ENCODE measurements at places on chromosomes 5 and 9.

GRCh38 chr9:127447416-127448111 is 3.6 kb downstream of the RPL12 start:
- no peak for DNase-seq

DNA sequence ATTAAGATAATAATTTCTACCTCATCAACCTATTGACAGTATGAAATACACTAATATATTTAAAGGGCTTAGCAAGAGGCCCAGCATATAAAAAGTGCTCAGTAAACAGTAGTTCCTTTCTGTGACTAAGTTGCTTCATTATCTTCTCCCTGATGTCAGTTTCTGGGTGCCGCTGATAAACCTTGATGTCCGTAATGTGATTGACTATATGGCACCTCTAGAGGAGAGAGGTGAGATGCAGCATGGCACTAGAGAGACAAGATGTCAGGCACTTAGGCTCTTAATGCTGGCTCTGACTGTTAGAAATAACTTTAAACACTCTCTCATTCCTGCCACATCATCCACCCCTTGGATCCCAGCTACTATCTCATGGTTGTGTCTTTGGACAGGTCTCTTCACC is 455.9 kb upstream of the KLF4 start:
- DNase-seq, result no peak

- DNase-seq, result no peak
Observed at GRCh38 chr5:169943026-169943425, 37.3 kb downstream of the INSYN2B start.

DNA sequence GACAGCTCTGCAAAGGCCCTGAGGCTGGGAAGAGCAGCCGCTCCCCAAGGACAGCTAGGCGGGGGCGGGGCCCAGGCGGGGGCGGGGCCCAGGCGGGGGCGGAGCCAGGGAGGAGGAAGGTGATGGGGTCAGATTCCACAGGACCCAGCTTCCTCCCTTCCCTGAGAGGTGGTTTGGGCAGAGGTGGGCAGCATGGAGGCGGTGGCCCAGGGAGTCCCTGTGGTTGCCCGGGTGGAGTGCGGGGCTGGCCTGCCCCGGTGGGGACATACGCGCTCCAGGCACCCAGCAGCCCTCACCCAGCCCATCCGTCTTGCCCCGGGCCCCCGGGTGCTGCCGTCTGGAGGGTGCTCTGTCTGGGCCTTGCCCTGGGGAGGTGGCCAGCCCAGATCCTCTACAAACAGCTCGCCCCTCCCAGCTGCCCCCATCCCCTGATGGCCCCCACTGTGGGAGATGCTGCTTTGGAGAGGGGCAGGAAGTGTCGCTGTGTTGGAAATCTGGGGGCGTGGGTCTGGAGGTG is 11.0 kb upstream of the RNU6ATAC start:
- DNase-seq, result no peak

DNA sequence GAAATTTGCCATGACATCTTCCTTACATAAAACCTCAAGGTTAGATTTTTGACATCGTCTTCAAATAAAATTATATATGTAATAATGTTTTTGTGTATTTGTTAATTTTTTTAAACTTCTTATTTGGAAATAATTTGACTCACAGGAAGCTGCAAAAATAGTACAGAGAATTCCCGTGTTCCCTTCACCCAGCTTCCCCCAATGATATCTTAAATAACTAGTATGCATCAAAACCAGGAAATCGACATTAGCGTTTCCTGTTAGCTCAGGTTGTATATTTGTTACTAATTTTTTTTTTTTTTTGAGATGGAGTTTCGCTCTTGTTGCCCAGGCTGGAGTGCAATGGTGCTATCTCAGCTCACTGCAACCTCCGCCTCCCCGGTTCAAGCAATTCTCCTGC is 86.3 kb upstream of the SPRY4 start:
- DNase-seq, result no peak

DNA sequence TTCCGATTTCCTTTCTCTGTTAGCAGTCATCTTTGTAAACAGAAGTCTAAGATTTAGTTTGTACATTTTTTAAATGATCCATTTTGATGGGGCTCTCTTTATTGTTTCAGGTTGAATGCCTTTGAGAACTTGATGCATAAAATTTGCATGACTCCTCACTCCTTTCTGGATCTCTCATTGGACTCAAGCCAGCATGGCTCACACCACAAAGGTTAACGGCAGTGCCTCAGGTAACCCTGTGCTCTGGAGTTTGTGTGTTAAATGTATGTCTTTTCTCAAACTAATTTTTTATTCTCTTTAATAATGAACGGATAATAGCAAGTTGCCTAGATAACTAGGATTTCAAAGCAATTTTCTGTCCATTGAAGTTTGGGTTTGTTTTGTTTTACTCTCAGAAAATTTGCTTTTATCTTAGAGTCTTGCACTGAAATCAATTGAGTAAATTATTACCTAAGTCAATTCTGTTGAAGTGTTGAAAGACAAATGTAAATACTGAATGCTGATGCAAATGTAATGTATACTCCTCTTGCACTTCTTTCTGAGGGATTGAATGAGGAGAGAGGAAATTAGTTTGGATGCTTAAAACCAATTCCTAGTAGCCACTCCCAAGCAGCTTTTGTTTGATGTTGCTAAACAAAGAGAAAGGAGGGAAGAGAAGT is 164.6 kb upstream of the DMRT1 start:
- DNase-seq, result no peak

DNA sequence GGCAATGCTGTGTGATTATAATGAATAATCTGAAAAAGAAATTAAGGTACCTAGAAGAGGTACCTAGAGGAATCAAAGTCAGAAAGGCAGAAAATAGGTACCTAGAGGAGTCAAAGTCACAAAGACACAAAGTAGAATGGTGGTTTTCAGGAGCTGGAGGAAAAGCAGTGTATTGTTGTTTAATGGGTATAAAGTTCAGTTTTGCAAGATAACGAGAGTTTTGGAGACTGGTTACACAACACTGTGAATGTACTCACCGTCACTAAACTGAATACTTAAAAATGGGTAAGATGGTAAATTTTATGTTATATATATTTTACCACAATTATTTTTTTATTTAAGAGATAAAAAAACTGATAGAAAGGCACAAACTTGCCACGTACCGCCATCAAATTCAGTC is 57.0 kb downstream of the FBXL17 start:
- DNase-seq, result no peak

- no peak for DNase-seq
Observed at GRCh38 chr5:10695055-10695649, 65.9 kb downstream of the DAP start.

DNA sequence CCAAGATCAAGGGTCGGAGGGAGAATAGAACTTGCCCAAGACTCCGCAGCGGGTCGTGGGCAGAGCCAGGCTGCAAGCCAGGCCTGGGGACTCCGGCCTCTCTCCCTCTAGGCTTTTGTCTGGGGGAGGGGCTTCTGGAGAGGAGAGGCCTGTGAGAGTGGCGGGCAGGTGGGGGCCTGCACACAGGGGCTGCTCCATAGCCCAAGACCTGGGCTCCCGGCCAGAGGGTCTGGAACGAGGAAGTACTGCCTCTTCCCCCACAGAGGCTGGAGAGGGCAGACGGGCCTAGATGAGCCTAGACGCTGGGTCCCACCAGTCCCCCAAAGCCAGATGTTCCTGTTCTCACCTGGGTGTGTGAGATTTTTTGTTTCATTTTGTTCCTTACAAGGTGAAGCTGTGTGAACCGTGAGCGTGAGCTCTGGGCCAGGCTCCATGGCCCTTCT is 5.2 kb upstream of the ST6GALNAC6 start:
- DNase-seq, result no peak

GRCh38 chr5:174482607-174483024 is 241.8 kb upstream of the MSX2 start:
- no peak for DNase-seq

DNA sequence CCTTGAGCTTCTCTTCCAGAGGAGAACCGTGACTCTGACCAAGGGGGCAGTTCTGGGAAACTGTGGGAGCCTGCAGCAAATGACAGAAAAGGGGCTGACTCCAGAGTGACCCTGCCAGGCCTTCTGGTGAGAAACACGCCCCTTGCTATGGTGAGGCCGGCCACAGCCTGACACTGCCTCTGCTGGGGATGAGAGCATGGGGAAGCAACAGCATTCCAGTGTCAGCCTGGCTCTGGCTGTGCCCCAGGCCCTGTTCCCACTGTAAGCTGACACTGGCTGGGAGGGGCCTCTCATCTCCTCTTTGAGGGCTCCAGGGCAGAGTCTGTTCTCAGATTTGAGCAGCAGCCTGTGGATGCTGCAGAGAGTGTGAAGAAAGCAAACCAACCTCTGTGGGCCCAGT is 180.0 kb upstream of the IL12B start:
- DNase-seq, result no peak

GRCh38 chr9:125088752-125089151 is 54.6 kb downstream of the SCAI start:
- DNase-seq, result no peak

- no peak for DNase-seq
Observed at GRCh38 chr9:97411440-97411788, 482 bp upstream of the TDRD7 start.

GRCh38 chr5:77981820-77982219 is 205.7 kb upstream of the TBCA start:
- no peak for DNase-seq

- DNase-seq, result no peak
Observed at GRCh38 chr9:99931155-99931840, 24.8 kb downstream of the STX17 start.

- no peak for DNase-seq
Observed at GRCh38 chr9:125914411-125914810, 167.2 kb downstream of the PBX3 start.

- DNase-seq, result no peak
Observed at GRCh38 chr9:12680341-12680740, 12.8 kb upstream of the TYRP1 start.

DNA sequence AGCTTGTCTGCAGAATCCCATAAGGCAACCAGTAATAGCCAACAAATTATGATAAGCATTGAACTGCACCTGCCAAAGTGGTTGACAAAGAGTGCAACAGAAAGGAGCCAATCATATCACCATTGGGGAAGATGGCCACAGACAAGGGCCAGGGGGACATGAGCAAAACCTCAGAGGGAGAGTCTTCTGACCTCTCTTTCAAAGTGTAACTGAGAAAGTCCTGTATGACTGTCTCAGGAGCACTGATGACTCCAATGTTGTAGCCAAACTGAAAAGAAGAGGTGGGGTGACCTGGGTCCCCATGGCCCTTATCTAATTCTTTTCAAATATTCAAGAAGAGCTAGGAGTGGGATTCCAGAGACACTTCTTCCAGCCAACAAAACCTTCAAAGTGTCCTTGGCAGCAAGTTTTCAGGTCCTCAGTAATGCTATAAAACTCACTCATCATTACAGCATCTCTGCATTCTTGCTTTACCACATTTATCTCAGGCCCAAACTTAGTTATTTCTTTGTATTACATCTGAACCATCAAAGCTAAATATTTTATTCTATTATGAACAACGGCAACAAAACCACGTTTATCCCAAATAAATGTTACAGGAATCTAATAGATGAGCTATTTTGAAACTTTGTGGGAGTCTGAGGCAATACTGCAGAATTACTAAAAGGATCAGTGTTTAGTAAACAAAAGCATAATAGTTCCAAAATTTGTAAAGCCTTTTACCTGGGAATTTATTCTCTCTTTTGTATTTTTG is 24.4 kb downstream of the FBLL1 start:
- DNase-seq, result no peak

Measured in CD4-positive, alpha-beta T cell treated with Interleukin-21 for 1 hour (primary cell).